ENCODE measurements at places on chromosomes 12 and 14. TPM values are rescaled to one million over a fixed set of nuclear protein-coding genes. Genes with fewer than 3 reads are reported as not detected.

- DNase-seq = no peak
These were observed 219.2 kb downstream of the MSRB3 start for GRCh38 chr12:65497660-65498059.

The GPR132 gene
- 16.8 TPM for total RNA-seq

DNA sequence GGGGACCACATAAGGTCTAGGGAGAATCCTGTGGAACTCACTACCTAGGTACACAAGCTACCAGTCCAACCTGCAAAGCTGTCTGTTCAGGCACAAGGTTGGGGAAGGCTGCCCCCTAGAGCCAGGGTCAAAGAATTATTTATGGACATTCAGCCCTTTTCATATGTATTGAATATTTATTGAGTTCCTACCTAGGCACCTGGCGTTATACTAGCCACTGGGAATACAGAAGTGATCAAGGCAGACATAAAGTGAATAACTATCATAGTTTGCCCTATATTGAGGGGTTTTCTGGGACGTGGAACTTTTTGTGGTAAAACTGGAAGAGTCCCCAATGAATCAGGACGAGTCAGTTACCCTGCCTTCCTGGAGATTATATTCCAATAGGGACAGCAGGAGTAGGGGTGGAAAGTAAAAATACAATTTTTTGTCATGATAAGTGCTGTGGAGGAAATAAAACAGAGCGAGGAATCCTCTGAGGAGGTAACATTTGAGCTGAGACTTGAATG lies 5.8 kb upstream of the SLC48A1 start:
- peak; percentile 66 for DNase-seq

DNA sequence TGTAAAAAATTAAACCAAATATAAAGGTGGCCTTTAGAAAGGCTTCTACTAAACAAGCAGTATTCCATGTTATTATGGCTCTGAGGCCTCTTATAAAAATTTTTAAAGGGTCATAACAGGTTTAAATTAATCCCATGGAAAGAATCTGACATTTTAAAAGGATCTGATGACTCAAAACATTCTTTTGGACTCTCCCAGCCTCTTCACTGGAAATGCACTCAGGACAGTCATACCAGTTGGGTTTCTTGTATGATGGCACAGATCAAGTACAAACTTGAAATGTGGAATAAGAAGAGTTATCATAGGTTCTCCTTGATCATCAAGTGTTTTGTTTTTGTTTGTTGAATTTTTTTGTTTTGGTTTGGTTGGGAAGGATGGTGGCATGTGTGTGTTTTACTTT lies 50.8 kb downstream of the PPP2R5E start:
- no peak for DNase-seq

DNA sequence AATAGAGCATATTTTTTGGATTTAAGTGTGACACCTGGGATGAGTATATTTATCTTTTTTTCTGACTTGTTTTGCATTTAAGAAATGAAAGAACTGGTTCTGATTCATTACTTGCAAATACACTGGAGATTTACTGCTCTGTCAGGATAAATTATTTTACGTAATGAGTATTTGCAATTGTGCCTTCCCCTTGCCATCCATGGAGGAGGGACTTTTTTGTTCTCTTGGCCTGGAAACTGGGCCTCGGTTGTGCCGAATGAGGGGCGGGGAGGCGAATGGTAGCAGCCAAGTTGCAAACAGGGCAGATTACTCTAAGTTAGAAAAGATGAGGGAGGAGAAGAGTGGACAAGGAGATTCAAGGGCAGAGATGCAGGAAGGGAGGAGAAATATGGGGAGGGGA lies 308.7 kb downstream of the ATP23 start:
- DNase-seq = no peak

GRCh38 chr14:64137657-64138290 lies 156.4 kb downstream of the ESR2 start:
- DNase-seq = no peak

DNA sequence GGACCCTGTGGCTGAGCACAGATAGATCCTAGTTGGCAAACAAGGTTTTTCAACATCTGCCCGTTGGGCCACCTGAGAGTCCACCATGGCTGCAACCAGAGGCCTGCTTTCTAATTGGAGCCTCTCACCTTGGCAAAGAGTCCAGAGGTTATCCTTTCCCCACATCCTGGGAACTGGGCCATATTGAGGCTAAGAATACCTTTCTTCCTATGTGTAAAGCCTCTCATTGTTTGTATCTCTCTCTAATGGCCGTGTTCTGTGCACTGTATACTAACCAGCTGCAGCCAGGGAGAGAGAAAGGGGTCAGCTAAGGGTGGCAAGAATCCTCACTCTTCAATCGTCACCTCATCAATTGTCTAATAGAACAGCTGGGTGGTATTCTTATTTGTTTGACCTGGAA lies 79.1 kb upstream of the ST8SIA1 start:
- DNase-seq = no peak

All from activated T-cell treated with anti-CD3 and anti-CD28 coated beads, Interleukin-2, amount 50 U/mL, for 4 hours (primary cell).